ENCODE measurements at places on chromosomes 12 and 14.

DNA sequence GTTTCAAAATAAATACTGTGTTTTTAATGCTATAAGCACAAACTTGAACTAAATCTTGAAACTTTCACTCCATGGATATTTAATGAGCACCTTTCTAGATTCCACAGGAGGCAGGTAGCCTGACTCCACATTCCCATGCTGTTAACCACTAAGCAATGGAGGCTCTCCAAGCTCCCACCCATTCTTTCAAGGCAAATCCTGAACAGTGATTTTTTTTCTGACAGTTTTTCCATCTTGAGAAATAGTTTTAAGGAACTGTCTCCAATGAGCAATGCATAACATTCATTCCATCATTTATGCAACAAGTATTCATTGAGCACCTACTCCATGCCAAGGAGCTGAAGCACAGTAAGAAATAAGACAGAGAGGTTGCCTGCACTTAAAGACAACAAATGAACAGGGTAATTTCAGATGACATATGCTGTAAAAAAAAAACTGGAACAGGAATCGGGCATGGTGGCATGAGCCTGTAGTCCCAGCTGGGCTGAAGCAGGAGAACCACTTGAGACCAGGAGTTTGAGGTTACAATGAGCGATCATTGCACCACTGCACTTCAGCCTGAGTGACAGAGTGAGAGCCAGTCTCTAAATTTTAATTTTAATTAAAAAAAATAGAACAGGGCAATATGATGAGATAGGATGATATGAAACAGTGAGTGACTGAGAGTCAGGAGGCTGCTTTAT lies 102.3 kb upstream of the CPSF6 start:
- DNase-seq: no peak

DNA sequence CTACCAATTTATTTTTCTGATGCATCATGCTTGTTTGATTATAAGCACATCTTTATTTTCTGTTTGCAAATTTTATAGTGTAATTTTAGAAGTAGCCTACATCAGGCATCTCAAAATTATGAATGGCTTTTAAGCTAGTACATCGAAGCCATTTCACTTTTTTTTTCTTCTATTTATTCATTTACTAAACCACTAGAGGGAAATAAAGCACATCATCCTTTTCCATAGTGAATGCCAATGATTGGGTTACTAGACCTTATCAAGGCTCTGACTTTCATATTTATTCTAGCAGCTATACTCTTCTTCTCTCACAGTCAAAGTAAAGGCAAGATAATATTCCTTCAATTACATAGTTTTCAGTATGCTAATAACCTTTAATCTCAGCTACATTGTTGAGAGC lies 736.4 kb upstream of the LRFN5 start:
- DNase-seq: no peak

- DNase-seq: no peak
These were observed 162.8 kb downstream of the MON2 start for GRCh38 chr12:62629413-62629812.

- peak; percentile 81 for DNase-seq
These were observed 11.4 kb upstream of the FOS start for GRCh38 chr14:75267141-75267721.

GRCh38 chr12:56084958-56085543 lies 5.1 kb downstream of the ERBB3 start:
- no peak for DNase-seq

DNA sequence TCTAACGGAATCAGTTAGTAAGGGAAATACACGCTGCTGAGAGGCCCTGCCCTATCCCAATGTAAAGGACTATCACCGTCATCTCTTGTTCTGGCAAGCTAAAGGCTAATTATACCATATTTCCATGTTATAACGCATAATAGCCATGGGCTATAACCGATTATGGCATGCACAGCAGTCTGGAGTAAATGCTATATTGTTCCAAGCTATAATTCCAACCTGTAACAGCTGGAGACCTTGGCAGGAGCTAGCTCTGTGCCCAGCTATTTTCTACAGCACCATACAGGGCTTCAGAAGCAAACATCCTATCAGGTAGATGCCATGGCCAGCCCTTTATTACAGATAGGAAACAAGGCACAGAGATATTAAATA lies 26.3 kb downstream of the SYNE3 start:
- DNase-seq: no peak

DNA sequence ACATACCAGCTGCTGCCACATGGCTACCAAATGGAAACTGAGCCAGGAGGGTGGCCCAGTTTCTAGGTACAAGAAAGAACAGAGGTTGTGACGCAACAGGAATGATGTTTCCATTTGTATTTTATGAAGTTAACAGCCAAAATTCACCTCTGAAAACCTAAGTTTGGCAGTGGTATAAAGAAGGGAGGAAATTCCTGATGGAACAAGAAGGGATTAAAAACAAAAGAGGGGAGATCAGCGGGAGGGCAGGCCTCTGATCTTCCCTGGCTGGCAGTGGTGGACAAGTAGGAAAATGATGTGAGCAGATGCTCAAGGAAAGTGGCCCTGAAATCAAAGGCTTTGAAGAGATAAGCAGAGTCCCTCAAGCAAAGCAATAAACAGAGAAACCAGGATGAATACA lies 47.3 kb upstream of the BCL2L14 start:
- DNase-seq: no peak

GRCh38 chr12:124617615-124618014 lies 50.2 kb upstream of the NCOR2 start:
- no peak for DNase-seq

DNA sequence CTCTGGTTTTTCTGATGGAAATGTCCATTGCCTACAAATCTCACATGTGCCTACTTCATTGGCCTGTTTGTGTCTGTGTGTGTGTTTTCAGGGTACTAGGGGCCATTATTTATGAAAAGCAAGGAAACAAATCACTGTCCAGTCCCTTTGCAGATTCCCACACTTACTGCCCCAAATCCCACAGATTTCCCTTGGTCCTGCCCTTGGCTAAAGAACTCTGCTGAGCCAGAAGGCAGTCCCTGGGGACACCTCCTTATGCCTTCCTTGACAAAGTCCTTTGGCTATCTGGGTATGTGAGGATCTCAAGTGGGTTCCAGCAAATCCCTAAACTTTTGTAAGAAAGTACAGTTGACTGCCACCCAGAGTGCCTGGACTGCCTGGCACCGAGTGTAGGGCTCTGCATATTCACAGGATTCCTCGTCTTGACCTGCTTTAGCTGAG lies 388.1 kb downstream of the BCAT1 start:
- DNase-seq: no peak

DNA sequence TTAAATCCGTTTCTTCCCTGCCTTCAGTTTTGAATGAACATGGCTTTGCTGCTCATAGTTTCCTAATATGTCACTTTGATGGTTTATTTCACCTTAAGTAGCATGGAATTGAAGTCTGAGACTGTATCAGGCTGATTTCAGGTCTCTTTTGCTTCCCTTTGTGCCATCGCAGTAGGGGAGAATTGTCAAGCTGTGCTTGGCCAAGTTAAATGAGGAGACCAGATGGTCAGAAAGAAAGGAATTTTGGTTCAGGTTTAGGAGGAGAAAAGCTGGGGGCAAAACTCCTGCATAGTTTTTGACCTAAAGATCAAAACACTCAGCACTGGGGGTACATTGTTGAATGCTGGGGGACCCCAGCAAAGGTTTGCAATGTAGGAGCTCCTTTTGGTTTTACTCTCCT lies 398.4 kb downstream of the NUAK1 start:
- no peak for DNase-seq

DNA sequence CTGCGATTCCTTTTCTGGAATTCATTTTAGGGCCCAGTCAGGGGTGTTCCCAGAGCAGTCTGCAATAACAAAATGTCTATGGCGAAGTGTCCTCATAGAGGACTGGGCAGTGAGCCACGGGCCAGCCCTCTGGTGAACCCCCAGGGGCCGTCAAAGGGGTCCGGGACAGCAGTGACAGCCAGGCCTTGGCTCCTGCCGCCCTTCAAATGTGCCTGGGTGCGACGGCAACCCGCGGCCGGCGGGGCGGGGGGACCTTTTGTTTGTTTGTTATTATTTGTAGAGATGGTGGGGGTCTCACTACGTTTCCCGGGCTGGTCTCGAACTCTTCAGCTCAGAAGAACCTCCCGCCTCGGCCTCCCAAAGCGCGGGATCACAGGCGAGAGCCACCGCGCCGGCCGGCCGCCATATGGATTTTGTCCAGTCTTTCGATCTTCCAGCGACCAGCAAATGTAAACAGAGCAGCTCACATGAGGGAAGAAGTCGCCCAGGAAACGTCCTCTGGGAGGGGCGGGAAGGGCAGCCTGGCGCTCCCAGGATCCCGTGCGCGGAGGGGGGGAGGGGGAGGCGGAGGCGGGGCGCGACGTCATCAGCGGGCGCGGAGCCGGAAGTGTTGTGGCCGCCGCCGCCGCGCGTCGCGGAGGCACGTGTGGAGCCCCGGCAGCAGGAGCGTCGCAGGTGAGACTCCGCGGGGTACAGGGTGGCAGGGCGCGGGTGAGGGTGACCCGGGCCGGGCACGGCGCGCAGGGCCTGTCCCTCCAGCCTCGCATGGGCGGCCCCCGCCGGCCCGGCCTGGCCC lies at the start of gene TRMT61A:
TSS of gene TRMT61A (plus strand) at position 610 of the 796 bp plus-strand sequence. CDS start 783 bp downstream, outside the sequence.
- DNase-seq: peak; percentile 89
